ENCODE measurements at places on chromosomes 2 and 18.
A peak's percentile ranks its signal among the peaks of the same experiment; 100 is the strongest.

GRCh38 chr2:46073540-46074046 is 223.6 kb upstream of the EPAS1 start:
- peak; percentile 80 for DNase-seq

DNA sequence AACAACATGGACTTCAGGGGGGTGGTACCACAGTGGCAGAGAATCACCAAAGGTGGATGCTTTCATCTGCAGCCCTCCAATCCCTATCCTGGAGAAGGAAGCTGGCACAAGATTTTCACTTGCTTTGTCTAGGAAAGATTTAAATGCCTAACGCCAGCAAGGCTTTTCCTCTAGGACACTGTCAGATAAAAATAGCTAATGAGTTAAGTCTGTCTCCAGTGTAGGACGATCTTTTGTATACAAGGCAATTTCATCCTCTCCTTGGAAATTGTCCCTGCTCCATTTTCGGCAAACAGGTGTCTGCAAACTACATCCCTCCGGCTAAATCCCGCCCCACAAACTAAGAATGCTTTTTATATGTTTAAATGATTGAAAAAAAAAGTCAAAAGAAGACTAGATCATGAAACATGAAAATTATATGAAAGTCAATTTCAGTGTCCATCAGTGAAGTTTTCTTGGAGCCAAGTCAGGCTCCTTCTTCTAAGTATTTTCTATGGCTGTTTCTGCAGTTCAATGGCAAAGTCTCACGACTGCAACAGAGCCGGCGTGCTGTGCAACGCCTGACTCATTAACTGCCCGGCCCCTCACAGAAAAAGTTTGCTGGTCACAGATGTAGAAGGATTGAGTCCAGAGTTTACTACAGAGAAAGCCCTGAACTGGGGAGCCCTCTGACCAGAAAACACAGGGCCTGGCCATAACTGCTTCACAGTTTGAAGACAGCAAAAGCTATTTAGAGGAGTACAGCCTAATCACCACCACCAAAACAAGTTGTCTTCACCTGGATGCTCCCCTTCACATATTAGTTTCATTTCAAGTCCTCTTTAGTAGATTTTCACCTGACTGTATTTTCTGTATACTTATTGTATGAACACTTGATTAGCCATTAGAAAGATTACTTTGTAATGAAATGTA is 52.3 kb downstream of the PIEZO2 start:
- no peak for DNase-seq

DNA sequence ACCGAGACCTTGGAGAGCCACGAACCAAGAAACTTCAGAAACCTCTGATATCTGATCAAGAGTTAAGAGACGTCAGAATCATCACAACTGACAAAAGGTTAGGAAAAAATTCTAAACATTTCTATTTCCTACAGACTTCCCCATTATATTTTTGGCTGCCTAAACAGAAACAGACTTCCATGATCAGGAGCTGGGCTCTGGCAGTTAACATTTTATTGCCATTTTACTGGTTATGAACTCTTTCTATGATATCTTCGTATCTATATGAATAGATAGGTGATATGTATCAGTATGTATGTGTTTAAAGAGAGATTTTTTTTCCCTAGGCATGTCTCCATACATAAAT is 31.1 kb upstream of the PPP1R1C start:
- DNase-seq: no peak

- DNase-seq: no peak
Measured at GRCh38 chr2:28745876-28746275, 5.8 kb upstream of the PPP1CB start.

DNA sequence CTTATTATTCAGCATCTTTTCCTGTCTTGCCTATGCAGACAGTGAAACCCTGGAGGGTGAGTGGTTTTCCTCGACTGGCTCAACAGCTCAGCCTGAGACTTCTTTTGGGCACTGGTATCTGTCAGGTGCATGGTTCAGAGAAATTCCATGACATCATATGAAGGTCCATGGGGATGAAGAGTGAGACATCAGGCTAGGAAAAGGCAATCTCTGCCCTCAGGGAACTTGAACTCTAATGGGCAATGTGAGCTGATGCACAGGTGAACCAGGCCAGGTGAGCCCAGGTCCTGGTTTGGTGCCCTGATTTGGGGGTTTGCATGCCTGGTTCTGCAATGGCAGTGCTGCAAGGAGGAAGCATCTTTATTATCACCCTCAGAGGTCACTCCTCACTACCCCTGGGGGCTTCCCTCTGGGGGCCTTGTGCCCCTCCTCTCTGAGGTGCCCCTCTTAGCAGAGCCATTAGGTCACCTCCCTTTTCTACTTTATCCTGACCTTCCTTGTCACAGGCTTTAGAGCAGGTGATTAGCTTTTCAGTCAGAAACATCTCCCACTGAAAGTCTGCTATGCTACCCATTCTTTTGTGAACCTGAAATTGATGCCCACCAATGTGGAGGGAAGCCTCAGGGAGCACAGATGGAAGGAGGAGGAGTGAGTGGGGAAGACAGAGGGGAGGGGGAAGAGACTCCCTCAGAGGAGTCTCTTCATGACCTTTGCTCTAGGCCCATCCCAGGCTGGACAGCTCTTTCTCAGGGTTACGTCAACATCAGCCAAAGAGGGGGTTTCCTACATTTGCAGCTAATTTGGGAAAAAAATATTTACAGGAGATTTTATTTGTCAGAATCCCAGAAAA is 47.3 kb downstream of the MERTK start:
- DNase-seq: no peak

GRCh38 chr2:118091140-118091478 is 2.8 kb downstream of the INSIG2 start:
- no peak for DNase-seq

- DNase-seq: peak; percentile 37
Measured at GRCh38 chr18:616380-616995, 19.7 kb downstream of the CLUL1 start.

- DNase-seq: no peak
Measured at GRCh38 chr2:132560562-132560961, 109.4 kb downstream of the LYPD1 start.

DNA sequence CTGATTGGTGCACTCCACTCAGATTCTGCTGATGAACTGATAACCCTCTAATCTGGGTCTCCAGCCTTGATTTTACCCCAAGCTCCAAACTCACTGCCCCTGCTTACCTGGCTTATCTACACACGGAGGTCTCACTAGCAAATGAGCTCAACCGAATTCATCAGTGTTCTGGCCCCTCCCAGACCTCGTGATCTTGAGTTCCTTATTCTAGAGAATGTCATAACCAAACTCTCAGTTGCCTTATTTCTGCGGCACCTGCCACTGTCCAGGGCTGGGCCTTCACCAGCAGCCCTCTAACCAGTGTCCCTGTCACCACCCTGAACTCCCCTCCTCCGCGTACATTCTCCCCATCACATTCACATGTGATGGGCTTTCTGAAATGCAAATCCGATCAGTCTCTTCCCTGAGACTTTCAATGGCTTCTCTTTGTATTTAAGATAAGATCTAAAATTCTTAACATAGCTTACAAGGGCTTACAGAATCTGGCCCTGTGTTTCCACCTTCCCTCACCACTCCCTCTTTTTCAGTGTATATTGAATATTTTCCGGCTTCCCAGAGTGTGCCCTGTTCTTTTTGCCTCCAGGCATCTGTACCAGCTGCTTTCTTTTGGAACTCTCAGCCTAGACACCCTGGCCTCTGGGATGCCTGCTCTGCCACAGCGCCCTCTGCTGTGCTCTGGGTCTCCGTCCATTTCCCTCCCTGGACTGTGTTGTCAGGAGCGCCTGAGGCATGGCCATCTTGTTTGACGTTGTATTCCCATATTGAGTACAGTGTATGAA is 31.1 kb downstream of the NAB1 start:
- DNase-seq: no peak

DNA sequence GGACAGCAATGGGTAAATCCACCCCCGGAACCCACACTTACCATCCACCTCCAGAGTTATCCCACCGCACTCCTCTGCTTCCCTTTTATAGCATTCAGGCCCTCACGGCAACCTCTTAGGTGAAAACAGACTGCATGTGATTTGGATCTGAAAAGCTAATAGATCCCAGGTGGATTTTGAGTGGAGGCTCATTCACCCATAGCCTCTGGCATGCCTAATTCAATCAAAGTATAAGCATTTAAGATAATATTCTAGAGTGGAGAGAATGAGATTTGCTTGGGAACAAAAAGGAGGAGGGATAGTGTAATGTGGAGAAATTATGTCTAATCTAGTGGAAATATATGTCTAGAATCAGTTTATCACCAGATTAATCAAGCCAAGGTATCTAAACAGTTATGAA is 17.1 kb downstream of the SLC14A1 start:
- DNase-seq: no peak

Data from AG08396 (cell line).